Mammary epithelial cell (primary cell): ENCODE measurements at places on chromosomes 12 and 14. TPM values are rescaled to one million over a fixed set of nuclear protein-coding genes. Genes with fewer than 3 reads are reported as not detected.

Gene FGF6
- not detected for polyA plus RNA-seq

Gene ACSS3
- 0.01 TPM for polyA plus RNA-seq

Gene SLC25A47
- not detected for polyA plus RNA-seq

Gene CSRNP2
- 13.2 TPM for polyA plus RNA-seq

Gene PIWIL1
- polyA plus RNA-seq, result not detected

Gene TMEM63C
- 2.7 TPM for polyA plus RNA-seq

Gene ART4
- not detected for polyA plus RNA-seq

Gene KERA
- polyA plus RNA-seq, result not detected

Gene MAP3K9
- 17.6 TPM for polyA plus RNA-seq

Gene CLEC2D
- polyA plus RNA-seq, result 0.57 TPM

Gene TSPAN9
- 38.7 TPM for polyA plus RNA-seq

Gene FIGNL2
- polyA plus RNA-seq, result not detected

Gene LTBR
- 119 TPM for polyA plus RNA-seq

Gene IL23A
- 1.1 TPM for polyA plus RNA-seq

- no peak for DNase-seq
Observed at GRCh38 chr12:19203539-19204506, 74.3 kb downstream of the PLEKHA5 start.

- no peak for DNase-seq
Observed at GRCh38 chr12:43914923-43915468, 79.1 kb downstream of the TMEM117 start.

GRCh38 chr12:104834607-104835006 lies 123.5 kb downstream of the SLC41A2 start:
- DNase-seq, result no peak

GRCh38 chr14:104224506-104225277 lies 86.3 kb downstream of the KIF26A start:
- no peak for DNase-seq

DNA sequence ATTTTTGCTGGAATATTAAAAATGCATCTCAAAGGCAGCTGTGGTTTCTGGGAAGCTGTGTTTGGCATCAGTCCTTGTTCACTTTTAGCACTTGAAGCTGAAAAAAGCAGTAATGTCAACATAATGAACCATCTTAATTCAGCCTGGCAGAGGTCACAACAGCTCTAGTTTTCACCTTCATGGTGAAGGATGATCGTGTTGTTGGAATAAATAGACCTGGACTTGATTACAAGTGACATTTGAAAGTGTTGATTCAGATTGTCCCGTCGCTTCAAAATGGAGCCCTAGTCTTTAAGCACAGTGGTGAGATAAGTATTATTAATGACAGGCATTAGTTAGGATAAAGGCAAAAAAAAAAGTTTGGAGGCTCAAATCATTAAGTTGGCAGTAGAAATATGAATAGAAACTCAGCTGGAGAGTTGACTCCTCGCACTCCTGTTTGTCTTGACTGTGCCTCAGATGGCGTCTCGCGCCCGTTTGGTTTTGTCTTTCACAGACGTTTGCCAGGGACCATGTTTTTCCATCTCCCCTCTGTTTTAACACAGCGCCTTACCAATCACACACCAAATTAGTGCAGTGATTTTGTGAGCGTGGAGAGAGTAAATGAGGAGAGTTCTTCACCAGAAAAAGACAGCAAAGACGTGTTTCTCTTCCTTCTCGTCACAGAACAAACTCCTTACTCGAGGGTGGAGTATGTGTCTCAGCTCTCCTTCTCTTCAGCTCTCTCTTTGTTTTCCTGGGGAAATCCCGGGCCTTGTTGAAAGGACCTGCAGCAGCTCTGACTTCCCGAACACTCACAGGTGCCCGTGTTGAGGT lies 53.4 kb upstream of the MMP17 start:
- DNase-seq, result peak; percentile 8

GRCh38 chr12:113298861-113299545 lies 35.9 kb downstream of the SLC8B1 start:
- no peak for DNase-seq

DNA sequence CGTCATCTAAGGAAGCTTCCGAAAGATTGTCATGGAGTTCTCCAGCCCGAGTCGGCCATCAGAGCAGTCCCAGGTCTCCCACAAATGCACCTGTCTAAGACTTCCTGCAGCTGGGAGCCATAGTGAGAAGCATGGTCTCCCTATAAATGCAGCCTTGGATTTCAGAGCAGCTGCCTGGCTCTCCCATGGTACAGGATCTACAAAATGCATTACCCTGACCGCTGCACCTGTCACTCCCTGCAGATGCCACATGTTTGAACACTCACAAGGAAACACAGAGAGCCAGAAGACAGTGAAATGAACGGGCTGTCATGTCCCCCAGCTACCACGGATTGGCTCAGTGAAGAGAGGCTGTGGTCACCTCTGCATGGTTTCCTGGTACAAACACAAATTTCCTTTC lies 702.7 kb downstream of the MED13L start:
- DNase-seq, result no peak

GRCh38 chr14:65349100-65349499 lies 63.4 kb upstream of the FUT8 start:
- DNase-seq, result peak; percentile 22

DNA sequence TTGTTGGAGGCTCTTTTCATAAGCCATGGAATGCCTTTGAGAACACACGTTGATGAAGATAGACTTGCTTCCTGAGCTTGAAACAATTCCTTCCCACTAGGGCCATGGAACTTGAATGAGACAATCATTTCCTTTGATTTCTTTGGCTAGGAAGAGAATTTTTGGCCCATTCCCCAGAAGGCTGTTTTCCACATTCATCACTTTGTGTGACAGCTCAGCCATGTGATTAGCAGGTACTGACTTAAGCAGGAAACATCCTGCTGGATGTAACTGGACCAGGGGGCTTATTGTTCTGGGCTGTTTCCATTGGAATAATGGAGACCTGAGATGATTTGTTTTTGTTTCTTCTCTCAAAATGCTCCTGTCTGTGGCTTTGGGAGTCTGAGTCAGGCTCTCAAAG lies 469.8 kb upstream of the SEL1L start:
- no peak for DNase-seq

- no peak for DNase-seq
Observed at GRCh38 chr12:38915429-38916182, 10.2 kb upstream of the CPNE8 start.

DNA sequence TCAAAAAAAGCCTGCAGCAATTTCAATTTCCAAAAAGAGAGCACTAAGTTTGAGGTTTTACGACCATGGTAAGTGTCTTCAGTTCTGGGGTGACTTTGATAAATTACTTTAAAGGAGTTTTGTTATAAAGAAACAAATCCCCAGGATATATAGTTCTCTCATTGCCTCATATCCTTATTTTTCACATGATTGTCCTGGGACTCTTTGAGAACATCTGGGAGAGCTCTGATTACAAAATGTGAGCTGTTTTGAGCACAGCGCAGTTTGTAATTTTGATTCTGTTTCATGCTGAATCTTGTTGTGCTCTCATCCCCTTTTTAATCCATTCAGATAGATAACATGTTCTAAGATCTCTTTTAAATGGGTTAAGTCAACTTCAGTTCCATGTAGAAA lies 67.7 kb upstream of the DCN start:
- DNase-seq, result no peak

GRCh38 chr12:20280515-20280914 lies 87.8 kb upstream of the PDE3A start:
- DNase-seq, result no peak

DNA sequence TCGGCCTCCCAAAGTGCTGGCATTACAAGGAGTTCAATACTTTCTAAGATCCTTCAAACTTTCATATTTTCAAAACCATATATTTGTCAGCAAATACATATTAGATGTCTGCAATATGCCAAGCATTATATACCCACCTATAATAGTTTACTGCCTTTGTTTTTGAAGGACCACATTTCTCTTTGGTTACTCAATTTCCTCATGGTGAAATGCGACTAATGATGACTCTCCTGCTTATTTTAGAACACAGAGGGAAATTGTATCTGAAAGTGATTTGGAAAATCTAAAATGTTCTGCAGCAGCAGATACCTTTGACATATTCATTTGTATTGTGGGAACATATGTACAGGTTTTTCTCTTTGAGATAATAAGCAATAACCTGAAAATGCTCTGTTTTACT lies 2.7 kb upstream of the CNTN1 start:
- peak; percentile 46 for DNase-seq

- DNase-seq, result no peak
Observed at GRCh38 chr12:46153268-46153872, 115.5 kb downstream of the SLC38A1 start.

DNA sequence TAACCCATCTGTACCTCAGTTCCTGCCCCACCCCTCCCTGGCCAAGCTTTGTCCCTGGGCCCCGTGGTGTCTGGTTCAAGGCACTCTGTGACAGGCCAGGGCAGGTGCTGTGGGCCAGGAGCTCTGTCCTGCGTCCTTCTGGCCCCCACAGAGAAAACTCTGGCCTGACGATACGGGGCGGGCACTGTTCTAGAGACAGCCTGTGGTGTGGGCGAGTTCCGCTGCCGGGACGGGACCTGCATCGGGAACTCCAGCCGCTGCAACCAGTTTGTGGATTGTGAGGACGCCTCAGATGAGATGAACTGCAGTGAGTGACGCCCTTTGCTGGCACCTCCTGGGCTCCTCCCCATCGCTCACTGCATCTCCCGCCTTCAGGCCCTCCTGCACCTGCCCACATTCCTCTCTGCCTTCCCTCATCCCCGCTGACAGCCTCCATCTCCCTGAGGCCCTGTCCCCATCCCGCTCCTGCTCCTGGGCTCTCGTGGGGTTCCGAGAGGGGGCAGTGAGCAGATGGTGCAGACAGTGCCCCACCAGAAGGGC lies 22.8 kb upstream of the NXPH4 start:
- no peak for DNase-seq

GRCh38 chr14:66360366-66360926 lies 125.7 kb upstream of the CCDC196 start:
- DNase-seq, result no peak

DNA sequence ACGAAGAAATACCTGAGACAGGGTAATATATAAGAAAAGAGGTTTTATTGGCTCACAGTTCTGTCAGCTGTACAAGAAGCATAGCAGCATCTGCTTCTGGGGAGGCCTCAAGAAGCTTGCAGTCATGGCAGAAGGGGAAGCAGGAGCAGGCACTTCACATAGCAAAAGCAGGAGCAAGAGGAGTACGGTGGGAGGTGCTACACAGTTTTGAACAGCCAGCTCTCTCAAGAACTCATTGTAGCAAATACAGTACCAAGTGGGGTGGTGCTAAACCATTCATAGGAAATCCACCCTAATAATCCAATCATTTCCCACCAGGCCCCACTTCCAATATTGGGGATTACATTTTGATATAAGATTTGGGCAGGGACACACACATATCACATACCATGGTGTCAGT lies 8.0 kb downstream of the TMTC3 start:
- DNase-seq, result no peak

- DNase-seq, result peak; percentile 41
Observed at GRCh38 chr14:20657216-20658211, 16.0 kb upstream of the OR6S1 start.

DNA sequence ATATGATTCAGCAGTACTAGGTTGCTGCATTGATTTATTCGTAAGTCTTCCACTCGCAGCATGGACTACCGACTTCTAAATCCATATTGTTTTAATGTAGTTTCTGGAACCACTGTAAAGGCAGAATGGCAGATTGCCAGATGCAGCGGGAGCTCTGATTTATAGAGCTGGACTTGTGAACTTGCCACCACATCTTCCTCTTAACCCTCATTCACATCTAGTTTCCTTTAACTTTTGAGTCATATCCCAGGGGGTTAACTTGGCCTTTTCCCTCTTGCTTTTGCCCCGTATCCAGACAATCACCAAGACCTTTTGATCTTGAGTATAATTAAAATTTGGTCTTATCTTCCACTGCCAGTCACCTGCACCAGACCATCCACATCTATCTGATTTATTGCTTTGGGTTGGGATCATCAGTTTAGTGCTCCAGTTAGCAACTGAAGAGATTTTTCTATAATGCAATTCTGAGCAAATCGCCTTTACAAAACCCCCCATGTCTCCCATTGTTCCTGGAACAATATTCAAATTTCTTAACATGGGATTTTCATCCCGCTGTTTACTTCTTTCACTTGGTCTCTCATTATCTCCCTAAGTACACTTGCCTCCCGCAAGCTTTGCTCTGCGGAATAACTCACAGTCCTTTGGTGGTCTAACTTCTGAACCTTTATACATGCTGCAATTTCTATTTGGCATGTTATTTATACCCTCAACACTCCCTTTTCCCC lies 130.5 kb downstream of the ACSS3 start:
- no peak for DNase-seq

DNA sequence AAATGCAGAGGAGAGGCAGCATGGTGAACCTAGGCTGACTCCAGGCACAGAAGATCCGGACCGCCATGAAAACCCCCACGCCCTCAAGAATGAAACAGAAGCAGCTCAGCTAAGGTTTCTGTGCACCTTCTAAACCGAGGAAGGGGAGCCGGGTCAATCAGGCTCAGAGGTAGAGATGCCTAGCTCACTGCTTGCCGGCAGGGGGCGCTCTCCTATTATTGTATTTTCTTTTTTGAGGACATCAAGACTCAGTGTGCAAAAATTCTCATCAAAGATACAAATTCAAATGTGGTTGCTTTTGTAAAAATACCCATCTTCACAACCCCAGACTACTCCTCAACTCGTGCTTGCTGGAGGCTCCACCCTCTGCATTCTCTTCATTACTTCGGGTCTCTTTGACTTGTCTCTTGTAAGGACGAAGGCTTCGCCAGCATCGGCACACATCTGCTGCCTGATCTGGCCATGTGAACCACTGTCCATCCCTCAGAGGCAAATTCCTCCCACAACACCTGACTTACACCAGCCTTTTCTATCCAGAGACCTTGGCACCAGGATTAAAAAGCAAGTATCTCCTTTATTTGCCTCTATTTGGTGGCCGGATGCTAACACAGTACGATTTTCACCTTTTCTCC lies 33.4 kb upstream of the RNASE3 start:
- DNase-seq, result peak; percentile 27

GRCh38 chr14:100522616-100523099 lies 64.6 kb downstream of the BEGAIN start:
- DNase-seq, result no peak

- DNase-seq, result no peak
Observed at GRCh38 chr14:96197969-96198368, 6.7 kb upstream of the BDKRB2 start.

DNA sequence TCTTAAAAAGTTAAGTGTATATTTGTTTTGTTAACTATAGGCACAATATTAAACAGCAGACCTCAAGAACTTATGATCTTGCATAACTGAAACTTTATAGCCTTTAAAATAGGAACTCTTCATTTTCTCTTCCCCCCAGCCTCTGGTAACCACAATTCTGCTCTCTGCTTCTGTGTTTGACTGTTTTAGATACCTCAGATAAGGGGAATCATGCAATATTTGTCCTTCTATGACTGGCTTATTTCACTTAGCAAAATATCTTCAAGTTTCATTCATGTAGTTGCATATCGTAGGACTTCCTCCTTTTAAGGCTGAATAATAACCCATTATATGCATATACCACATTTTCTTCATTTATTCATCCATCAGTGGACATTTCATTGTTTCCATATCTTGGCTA lies 131.3 kb downstream of the PTPRO start:
- no peak for DNase-seq

GRCh38 chr14:69131176-69131575 lies 21.7 kb downstream of the DCAF5 start:
- no peak for DNase-seq
